ENCODE measurements at places on chromosomes 3 and 15.

GRCh38 chr15:31236184-31237042 lies 90.2 kb upstream of the KLF13 start:
- DNase-seq: peak; percentile 46

- DNase-seq: peak; percentile 32
Observed at GRCh38 chr3:177041021-177041729, 156.1 kb downstream of the TBL1XR1 start.

DNA sequence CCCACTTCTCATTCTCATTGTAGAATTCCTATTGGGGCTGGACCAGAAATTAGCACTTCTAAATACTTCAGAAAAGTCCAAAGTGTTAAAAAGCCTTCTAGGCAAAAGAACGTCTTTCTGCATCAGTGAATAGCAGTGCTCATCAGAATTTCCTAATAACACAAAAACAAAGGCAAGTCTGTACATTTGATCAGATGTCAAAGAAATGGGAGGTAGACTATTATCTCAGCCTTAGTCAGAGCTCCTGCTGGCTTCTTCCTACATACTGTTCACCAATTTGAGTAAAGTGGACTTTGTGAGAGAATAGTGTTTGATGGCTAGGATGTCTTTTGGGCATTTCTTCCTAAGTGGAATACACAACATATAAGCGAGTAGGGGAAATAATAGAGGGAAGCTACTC lies 48.7 kb downstream of the FOXB1 start:
- DNase-seq: no peak

DNA sequence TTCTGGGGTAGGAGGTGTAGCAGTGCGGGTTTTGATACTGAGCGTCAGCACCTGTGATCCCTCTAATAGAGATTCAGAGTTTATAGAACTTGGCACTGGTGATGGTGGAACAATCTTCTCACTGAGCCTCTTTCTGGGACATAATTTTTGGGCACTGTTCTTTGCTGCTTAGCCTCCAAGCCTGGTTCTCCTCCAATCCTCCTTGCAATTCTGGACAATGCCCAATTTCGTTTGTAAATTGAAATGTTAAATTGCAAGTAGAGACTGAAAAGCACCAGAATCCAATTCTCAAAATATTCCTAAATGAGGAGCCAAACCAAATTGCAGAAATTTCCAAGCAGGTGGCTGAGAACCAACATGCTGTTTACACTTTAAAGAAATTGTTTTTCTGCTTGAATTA lies 149.8 kb upstream of the ABI3BP start:
- DNase-seq: no peak

DNA sequence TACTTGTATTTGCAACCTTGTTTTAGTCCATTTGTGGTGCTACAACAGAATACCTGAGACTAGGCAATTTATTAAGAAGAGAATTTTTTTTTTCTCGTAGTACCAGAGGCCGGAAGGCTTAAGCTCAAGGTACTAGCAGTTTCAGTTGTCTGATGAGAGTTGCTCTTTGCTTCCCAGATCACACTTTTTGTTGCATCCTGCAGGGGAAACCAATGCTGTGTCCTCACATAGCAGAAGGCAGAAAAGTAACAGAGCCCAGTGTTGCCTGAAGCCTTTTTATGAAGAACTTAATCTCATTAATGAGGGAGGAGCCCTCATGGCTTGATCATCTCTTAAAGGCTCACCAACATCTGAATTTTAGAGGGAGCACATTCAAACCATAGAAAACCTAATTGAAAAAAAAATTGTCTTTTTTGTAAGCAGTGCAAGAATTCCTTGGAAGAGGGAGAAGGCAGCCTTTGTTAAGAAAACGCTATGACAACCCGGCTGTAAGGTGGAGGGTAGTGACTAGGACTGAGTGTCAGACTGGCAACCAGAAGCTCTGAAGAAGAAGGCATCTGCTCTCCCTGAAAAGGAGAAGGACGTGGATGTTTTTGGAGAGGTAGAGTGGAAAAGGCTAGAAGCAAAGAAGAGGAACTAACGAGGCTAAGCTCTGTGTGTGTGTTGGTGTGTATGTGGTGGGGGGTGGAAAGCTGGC lies 1245.3 kb downstream of the ROBO2 start:
- DNase-seq: no peak

GRCh38 chr3:153221748-153222162 lies 59.7 kb downstream of the RAP2B start:
- peak; percentile 3 for DNase-seq

- DNase-seq: no peak
Observed at GRCh38 chr15:67150023-67150860, 84.8 kb downstream of the SMAD3 start.

GRCh38 chr3:44890852-44891251 lies 16.4 kb downstream of the TGM4 start:
- no peak for DNase-seq
